ENCODE measurements at places on chromosomes 1 and 21.

GRCh38 chr21:39080366-39080765, 102.9 kb downstream of the PSMG1 start:
- no peak for DNase-seq

- DNase-seq, result no peak
Observed at GRCh38 chr1:40383095-40383487, 9.6 kb downstream of the SMAP2 start.

DNA sequence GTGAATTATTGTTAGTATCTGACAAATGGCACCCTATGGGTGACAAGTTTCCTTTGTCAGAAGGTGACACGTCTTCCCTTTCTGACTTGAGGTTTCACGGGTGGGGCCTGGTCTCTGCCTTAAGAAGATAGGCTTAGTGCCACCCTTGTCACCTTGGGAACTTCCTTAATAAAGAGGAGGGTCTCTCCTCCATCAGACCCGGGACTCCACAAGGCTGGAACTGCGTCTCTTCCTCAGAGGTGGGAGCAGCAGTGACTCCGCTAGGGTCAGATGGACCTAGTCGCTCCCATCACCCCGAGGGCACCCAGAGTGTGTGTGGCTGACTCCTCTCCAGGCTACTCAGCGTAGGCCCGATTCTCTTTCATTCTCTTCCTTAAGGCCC, 774 bp upstream of the WDTC1 start:
- DNase-seq, result no peak

DNA sequence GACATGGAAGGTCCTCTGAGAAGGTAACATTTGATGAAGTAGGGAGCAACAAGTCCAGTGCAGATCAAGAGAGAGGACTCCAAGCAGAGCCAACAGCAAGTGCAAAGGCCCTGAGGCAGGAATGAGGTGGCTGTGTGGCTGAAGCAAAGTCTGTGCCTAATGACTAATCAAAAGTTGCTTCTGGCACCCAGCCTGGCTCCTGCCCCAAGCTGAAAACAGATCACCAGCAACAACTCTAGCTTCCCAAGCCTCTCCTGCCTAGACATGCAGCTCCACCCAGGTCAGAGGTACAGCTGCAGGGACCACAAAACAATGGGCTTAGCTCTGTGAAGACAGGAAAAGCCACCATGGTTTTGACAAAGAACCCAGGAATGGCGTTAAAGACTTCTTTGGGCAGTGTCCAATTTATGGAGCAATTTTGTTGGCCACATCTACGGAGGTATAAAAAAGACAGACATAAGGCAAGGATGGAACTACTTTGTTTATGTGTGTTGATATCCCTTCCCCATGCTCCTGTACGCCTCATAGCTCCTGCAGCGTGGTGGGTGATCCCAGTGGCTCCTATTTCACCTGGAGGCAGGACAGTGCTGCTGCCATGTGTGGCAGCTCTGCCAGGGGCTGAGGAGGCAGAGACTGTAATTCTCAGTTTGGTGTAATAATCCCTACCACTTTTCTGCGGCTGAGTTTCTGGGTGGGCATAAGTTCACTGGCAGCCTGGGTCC, 26.4 kb upstream of the IGSF3 start:
- DNase-seq, result no peak

DNA sequence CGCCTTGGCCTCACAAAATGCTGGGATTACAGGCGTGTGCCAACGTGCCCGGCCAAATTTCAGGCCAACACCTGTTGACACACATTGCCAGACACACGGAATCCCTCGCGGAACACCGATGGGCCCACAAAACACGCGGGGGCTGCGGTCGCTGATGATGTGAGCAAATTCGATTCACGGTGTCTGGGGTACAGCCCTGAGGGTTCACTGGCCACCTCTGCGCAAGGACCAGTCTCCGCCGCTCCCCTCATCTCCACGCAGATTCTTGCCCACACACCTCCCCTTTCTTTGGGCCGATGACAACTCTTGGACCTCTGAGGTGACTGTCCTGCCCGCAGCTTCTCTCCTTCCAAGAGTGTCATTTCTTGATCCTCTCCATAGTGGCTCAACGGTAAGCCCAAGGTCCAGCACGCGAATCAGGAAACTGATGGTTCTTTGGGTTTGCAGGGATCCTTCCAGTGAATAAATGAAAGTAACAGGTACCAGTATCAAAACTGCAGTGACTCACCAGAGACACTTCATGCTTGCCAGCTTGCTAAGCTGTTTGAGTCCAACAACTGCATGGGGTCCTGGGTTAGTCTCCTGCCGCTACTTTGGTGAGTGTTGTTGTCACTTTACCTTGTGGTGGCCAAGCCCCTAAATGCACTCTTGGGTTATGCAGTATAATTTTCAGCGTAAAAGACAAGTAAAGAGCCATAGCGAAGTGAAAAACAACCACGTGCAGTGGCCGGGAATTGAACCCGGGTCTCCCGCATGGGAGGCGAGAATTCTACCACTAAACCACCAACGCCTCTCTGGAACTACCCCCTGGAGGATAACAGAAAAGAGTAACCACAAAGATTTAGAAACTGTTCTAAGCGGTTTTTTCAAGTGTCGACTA, 11.0 kb upstream of the RNU1-3 start:
- DNase-seq, result no peak

GRCh38 chr1:77378723-77379535, 97.1 kb downstream of the AK5 start:
- no peak for DNase-seq
